ENCODE measurements at places on chromosomes 5 and 9.

DNA sequence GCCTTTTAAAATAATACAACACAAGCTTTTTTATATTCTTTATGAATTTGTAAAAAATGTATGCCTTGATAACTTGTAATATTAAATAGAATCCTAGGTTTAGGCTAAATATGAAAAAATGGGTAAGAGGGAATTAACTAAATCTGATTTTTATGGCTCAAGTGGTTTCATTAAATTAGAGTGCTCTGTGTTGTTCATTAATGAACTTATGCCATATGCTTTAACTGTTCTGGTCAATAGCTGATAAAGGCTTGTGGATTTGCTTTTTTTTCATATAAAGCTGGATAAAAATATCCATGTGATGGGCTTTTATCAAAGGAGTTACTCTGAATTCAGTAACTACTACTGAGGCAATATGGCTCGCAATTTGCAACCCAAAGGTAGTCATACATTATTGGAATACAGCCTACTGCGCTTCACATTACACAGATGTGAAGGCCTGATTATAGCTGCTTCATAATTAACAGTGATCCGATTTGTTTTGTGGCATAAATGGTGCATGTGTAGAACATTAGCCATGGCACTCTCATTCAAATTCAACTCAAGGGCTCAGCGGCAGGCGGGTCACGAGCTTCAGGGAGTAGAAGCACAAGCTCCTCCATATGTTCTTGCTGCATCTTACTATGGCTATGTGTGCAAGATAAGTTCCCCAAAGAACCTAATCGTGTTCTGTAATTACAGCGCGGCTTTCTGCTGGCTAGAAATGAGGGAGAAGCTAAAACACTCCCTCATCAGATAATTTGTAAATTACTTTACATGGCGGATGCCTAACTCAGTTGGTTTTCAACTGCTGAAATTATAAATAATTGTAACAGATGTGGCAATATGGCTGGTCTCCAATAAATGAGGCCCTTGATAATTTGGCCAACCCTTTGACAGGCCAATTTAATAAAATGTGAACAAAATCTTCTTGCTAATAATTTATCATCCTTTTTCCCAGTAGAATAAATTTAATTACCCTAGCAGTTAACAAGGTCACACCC is 188.3 kb downstream of the CNTLN start:
- DNase-seq: no peak

DNA sequence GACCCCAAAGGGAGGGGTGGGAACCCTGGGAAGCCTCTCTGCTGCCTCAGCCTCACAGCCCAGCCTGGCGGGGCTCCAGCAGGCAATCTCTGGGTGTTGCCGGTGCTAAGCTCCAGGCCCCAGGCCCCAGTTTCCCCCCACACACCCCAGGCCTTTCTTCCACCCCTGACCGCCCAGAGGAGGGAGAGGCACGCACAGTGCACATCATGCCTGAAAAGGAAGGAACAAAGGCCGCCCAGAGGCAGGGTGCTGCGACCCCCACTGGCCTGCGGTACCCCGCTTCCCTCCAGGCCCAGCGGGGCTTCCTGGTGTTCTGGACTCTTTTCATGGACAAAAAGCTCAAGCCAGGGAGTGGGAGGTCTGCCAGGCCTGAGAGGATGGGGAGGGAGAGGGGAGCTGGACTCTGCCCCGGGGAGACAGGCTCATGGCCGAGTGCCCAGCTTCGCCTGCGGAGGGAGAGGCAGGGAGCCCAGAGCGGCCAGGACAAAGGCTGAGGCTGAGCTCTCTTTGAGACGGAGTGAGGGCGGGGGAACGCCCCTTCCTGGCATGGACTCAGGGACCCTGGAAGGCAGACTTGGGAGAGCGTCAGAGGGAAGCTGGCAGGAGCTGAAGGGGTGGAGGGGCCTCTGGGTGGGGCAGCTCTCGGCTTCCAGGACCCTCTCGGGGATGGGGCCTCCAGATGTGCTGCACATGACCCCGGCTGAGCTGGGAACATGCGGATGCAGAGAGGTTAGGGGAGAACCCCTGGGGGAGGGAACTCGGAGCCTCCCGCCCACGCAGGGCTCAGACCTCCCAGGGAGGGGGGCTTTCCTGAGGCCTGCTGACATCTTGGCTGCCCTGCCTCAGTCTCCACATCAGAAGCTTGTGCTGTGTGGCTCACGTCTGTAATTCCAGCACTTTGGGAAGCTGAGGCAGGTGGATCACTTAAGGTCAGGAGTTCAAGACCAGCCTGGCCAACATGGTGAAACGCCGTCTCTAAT is 1.8 kb upstream of the ENTPD2 start:
- peak; percentile 78 for DNase-seq

DNA sequence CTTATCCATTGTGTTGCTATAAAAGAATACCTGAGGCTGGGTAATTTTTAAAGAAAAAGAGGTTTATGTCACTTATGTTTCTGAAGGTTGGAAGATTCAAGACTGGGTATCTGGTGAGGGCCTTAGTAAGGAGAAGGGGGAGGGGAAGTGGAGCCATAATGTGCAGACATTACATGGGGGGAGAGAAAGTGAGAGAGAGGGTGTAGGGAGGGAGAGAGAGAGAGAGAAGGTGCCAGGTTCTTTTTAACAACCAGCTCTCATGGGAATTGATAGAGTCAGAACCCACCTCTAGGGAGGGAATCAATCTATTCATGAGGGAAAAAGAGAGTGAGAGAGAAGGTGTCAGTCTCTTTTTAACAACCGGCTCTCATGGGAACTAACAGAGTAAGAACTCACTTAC is 29.5 kb downstream of the SPEF2 start:
- DNase-seq: no peak

DNA sequence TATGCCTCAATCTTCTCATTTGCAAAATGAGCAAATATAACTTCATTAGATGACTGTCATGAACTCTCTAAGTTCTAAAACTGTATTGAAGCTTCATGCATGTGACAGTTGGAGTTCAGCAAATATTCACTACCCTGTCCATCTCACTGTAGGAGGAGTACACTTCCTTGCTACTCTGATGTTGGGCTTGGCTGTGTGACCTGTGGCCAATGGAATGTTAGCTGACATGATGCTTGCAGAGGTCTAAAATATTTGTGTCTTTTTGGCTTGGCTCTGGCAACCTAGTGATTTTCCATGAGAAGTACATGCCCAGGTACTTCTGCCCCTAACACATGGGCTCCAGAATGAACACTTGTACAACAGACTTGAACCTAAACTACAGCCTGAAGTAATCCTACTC is 203.1 kb upstream of the ANKH start:
- no peak for DNase-seq

GRCh38 chr5:144390133-144390532 is 219.5 kb downstream of the KCTD16 start:
- DNase-seq: peak; percentile 39

DNA sequence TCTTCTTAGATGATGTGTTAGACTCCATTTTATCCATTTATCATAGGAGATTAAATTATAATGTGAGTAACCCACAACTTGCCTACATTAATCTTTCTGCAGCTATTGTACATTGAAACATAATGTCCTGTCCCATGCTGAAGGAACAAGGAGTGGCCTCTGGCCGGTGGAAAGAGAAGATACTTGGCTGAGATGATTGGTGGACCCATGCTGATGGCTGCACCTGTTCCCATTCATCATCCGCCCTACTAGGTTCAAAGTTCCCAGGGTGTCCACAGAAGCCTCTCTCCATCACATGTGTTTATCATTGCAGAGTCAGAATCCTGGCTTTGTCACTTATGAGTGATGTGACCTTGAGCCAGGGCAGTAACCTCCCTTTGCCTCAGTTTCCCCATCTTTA is 24.7 kb downstream of the FBXL7 start:
- DNase-seq: no peak
